ENCODE measurements at places on chromosomes 3 and 15.

DNA sequence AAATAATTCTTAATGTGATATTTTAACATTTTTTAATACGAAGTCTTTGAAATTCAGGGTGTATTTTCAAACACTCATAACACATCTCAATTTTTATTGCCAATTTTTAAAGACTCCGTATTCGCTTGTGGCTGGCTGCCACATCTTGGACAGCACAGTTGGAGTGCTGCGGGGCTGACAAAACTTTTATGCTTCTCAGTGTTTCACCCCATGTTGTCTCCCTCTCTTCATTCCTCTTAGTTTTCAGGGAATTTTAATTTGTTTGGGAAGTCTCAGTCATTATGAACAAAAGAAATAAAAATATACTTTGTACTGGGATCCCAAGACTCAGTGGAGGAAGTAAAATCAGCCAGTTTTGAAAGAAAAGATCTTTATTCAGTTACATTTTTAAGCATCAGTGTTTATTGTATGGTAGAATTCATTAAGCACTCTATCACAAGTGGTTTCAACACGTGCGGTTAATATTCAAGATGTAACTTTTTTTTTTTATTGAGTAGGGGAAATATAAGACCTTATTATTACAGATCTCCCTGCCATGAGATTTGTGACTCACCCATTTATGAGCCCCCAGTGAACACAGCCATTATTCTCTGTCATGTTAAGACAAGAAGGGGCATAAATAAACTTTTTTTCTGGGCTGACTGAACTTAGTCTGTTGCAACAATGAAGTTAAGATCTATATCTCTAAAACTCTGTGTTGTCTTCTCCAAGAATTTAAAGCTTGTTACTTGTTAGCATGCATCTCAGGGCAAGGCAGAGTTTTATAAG is 26.8 kb downstream of the KAT2B start:
- DNase-seq, result no peak

DNA sequence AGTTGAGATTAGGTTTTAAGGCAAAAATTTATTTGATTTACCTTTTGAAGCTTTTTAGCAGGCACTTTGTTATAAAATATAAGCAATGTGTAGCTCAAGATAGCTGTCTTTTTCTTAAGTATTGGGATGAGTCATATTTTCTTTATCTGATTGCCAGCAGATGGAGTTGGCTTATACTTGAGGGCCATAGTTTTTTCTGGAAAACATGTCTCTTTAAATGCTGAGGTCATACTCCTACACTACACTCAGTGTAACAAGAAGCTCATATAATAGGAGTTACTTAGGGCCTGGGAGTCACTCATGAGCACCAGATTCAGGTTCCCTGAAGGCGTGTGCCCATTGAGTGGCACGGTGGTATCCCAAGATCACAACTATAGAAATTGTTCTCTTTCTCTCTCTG is 579.8 kb downstream of the EDEM1 start:
- DNase-seq, result no peak

- DNase-seq, result no peak
Observed at GRCh38 chr3:87082796-87083440, 92.0 kb upstream of the VGLL3 start.

- DNase-seq, result no peak
Observed at GRCh38 chr3:41683666-41684350, 278.1 kb downstream of the ULK4 start.

- no peak for DNase-seq
Observed at GRCh38 chr3:17110660-17111396, 226.1 kb downstream of the PLCL2 start.
